T-helper 2 cell (primary cell): ENCODE measurements at places on chromosomes 16 and 17.

- DNase-seq = no peak
These were observed 8.9 kb upstream of the WSCD1 start for GRCh38 chr17:6061290-6061689.

GRCh38 chr16:521381-522210 is 5.9 kb upstream of the CAPN15 start:
- DNase-seq = no peak

DNA sequence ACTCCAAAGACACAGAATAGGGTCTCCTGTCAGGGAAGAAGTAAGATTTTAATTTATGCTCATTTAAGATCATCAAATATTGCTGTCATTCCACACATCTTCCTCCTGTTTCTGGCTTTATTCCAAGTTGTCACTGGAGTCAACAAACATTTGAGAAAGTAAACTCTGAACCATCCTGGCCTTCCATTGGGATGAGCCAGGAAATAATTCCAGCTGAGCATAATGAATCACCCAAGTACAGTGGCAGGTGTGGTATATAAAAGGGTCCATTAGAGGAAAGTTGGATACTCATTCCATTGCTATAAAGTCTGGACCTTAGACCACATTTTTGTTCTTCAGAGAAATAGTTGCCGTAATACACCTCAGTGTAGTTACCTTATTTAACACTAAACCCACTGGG is 246.1 kb downstream of the SLC39A11 start:
- DNase-seq = no peak

- DNase-seq = no peak
These were observed 9.8 kb downstream of the PGS1 start for GRCh38 chr17:78387977-78388941.

DNA sequence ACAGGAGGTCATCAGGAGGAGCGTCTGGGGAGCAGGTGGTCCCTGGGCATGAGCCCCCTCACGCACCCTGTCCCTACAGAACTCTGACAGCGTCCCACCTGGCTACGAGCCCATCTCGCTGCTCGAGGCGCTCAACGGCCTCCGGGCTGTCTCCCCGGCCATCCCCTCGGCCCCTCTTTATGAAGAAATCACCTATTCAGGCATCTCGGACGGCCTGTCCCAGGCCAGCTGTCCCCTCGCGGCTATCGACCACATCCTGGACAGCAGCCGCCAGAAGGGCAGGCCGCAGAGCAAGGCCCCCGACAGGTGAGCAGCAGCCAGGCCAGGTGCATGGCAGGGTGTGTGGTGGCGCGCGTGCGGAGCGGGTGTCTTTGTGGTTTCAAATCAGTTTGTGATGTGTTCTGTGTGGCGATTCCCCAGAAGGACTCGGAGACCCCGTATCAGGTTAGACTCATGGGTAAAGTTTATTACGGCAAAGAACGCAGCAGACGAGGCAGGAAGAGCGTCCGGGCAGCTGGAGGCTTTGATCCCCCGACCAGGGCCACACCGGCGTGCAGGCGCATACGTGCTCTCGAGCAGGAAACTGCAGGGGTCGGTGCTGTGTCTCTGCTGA is 11.8 kb upstream of the NUDT16L1 start:
- DNase-seq = no peak

DNA sequence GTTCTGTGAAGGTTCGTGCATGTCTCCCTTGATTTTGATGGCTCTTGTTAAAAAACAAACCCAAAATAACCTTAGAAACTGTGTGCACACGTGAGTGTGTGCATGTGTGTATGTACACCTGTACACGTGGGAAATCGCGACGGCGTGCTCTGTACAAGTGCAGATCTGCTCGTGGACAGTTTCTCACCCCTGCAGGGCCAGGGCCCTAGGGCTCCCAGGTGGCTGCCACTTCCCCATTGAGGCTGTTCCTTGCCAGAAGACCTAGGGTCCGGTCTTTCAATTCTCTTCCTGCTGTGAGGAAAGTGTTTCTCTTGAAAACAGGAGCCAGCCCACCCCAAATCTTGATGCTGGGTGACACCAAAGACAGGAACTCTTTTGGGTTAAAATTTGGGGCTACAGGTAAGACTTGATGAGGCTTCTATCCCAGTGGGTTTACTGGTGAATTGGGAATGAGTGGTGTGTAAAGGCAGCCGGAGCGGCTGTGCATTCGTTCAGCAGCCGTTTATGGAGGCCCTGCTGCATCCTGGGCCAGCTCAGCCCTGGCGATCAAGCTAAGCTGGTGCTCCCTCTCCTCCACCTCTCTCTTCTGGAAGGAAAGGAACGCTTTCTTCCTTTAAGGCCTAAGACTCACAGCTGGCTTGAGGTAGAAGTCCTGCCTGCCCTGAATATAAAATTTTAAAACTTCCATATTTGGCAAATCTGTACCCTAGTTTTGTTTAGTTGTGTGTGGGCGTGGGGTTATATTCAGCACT is 137.9 kb downstream of the CLEC16A start:
- DNase-seq = no peak

- no peak for DNase-seq
These were observed 89.5 kb downstream of the VAT1L start for GRCh38 chr16:77877712-77878347.

- peak; percentile 92 for DNase-seq
These were observed at the start of gene COPS3 for GRCh38 chr17:17280613-17281549. Gene COPS3, minus strand, starts transcription at chr17:17281246. Its CDS starts 60 bp downstream, at chr17:17281186.

- no peak for DNase-seq
These were observed 40.0 kb downstream of the RFFL start for GRCh38 chr17:35023538-35023937.

GRCh38 chr17:77160875-77161530 is 20.2 kb downstream of the SEC14L1 start:
- no peak for DNase-seq

DNA sequence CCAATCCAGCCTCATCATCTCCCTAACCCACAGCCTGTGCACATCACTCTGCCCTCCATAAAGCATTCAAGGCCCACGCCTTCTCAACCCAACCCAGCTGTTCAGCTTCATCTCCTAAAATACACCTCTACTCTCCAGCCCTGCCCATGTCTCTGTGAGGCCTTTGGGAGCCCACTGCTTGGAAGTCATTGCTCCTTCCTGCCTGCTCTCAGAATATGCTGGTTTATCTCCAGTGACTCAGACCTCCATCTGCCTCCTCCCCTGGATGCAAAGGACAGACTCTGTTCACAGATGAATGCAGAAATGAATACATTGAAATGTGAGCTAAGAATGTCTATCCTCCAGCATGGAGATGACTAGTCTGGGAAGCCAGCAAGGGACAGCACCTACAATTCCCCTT is 19.0 kb downstream of the KCNG4 start:
- no peak for DNase-seq

DNA sequence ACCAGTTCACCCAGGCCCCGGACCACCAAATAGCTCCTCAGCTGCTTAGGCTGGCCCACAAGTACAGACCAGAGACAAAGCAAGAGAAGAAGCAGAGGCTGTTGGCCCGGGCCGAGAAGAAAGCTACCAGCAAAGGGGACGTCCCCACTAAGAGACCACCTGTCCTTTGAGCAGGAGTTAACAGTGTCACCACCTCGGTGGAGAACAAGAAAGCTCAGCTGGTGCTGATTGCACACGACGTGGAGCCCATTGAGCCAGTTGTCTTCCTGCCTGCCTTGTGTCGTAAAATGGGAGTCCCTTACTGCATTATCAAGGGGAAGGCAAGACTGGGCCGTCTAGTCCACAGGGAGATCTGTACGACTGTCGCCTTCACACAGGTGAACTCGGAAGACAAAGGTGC is 15.4 kb downstream of the FOXF1 start:
- DNase-seq = no peak

DNA sequence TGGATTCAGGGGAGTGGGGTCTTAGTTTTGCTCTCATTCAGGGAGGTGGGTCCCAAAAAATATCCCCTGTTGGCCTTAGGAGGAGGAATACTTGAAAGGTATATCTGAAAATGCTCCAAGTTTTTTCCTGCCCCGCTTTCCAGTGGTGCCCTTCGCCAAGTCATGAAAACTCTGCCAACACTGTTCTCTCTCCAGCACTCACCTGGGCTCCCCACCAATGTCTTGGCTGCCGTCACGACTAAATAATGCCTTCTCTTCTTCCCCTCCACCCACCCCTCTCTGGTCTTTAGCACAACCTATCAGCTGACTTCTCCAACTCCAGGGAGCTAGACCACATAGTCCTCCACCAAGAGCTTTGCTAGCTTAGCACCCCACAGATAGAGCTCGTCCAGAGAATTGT is 30.6 kb downstream of the ZFHX3 start:
- no peak for DNase-seq

- no peak for DNase-seq
These were observed 6.6 kb downstream of the CCL23 start for GRCh38 chr17:36011201-36011600.

GRCh38 chr16:30740364-30741251 is 7.6 kb upstream of the PHKG2 start:
- no peak for DNase-seq

- DNase-seq = no peak
These were observed 23.1 kb downstream of the STAT3 start for GRCh38 chr17:42365136-42365535.

DNA sequence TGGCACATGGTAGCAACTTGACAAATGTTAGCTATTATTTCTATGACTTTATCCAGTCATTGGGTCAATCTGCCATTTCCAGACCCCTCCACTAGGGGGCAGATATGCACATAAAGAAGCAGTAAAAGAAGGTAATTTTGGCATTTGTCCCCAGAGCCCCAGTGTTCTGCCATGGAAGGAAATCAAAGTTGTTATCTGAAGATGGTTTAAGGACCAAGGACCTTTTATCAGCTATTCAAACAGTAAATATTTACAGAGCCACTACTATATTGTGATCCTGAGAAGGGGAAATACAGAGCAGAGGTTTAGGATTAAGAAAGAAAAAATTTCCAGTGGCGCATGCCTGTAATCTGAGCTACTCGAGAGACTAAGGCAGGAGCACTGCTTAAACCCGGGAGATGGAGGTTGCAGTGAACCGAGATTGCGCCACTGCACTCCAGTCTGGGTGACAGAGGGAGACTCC is 20.0 kb downstream of the TRAF4 start:
- DNase-seq = peak; percentile 59

- peak; percentile 16 for DNase-seq
These were observed at the start of gene ACE for GRCh38 chr17:63476854-63477479. Gene ACE, plus strand, starts transcription at chr17:63477061. Its CDS starts 34 bp downstream, at chr17:63477095.

GRCh38 chr17:951325-952132 is 28.0 kb downstream of the NXN start:
- no peak for DNase-seq

- DNase-seq = peak; percentile 77
These were observed 13.2 kb downstream of the SREBF1 start for GRCh38 chr17:17823433-17824118.

GRCh38 chr17:68600931-68601564 is at the start of gene FAM20A:
Gene FAM20A, minus strand, starts transcription at chr17:68601367. Its CDS starts 701 bp downstream, at chr17:68600666.
- DNase-seq = peak; percentile 5

GRCh38 chr17:80082403-80083135 is 18.8 kb upstream of the GAA start:
- DNase-seq = peak; percentile 72

DNA sequence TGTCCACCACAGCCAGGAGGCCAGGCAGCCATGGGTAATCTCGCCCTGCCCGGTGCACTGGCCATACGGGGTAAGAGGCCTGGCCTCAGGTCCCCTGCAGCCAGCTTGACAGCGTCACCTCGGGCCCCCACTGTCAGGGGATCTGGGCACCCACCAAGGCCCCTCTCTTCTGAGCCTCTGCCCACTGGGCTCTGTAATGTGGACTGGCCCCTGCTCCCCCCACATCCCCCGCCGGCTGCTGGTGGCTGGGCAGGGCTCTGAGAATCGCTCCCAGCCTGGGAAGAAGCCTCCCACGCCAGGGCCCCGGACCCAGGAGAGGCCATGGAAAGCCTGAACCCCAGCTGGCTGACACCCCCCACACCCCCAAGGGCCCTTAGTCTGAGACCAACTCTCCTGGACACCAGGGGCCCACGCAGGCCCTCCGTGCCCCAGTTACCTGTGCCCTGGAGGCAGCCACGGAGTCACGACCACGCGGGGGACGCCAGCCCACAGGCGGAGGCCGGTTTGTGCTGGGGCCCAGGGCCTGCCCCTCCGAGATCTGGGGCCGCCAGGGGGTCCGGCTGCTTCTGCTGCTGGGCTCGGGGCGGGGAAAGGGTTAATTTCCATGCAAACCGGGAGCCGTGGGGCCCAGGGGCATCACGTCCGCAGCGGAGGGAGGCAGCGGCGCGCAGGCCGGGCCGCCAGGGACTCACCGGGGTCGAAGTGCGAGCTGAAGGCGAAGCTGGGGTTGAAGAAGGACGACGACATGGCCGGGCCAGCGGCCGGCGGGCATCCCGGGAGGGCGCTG is at the start of gene PVALEF:
Gene PVALEF (plus strand): TSS at position 262 of the 787 bp plus-strand sequence. CDS start 15,720 bp downstream, outside the sequence.
- DNase-seq = no peak

GRCh38 chr16:53412549-53412948 is 21.7 kb upstream of the RBL2 start:
- DNase-seq = no peak

- DNase-seq = no peak
These were observed 40.4 kb downstream of the B9D1 start for GRCh38 chr17:19322129-19322505.

DNA sequence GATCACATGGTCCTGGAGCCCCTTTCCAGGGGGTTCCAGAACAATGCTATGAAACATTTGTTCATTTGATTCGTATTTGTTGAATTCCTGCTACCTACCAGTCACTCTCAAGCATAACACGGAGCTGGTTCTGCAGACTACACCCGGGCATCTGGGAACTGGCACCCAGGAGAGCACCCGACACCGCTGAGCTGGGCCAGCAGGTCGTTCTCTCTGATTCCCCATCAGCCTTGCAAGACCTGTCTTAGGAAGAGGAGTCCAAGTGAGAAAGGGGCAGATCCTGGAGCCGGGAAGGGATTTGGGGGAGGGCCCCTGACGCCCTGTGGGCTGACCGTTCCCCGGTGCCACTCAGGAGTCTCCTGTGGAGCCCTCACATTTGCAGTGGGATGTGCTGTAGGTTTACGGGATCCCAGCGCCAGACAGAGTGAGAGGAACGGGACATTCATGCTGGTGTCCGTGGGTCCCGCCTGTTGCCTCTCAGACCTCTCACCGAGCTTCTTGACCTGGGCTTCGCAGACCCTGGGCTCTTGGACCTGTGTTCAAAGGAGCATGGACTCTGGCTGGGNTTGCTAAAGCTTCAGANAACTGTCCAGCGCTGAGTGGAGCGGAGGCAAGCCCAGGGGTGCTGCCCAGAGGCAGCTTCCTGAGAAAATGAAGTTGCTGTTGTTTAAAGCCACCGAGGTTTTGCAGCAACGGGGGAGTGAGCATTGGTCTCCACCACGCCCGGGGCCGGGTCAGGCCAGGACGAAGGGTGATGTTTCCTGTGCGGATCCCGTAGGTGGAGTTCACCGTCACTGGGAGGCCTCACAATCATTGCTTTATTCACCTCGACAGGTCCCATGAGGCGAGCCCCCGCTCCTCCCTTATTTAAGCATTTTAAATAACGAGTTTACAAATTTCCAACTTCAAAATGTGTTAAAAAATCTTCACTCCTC is 49.2 kb downstream of the METRNL start:
- no peak for DNase-seq
